ENCODE measurements at places on chromosomes 1 and 21. TPM values are rescaled to one million over a fixed set of nuclear protein-coding genes. Genes with fewer than 3 reads are reported as not detected.

Gene CD1E
- total RNA-seq: 3.5 TPM

Gene FOXJ3
- 45.5 TPM for total RNA-seq

Gene TNFRSF8
- total RNA-seq: 0.94 TPM

Gene FMN2
- total RNA-seq: 0.06 TPM

GRCh38 chr1:104056786-104057185 is 307.1 kb downstream of the AMY1C start:
- no peaks in the 10 kb centered on the region for H3K4me1 ChIP-seq
- H3K27me3 ChIP-seq: no peaks in the 10 kb centered on the region
- H3K4me3 ChIP-seq: no peak overlapping the region
- H3K36me3 ChIP-seq: no peaks in the 10 kb centered on the region
- no peak overlapping the region for H3K27ac ChIP-seq

DNA sequence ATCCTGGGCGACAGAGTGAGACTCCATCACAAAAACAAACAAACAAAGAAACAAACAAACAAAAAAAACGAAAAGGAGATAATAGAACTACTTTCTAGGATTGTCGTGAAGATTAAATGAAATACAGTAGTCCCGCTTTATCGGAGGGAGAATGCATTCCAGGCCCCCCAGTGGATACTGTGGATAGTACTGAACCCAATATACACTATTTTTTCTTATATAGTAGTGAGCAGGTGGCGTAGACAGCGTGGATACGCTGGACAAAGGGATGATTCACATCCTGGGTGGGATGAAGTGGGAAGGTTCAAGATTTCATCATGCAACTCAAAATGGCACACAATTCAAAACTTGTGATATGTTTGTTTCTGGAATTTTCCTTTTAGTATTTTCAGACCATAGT is 8.0 kb downstream of the SLC35F3 start:
- no peak overlapping the region for H3K27ac ChIP-seq
- no peaks in the 10 kb centered on the region for H3K4me1 ChIP-seq
- no peak for DNase-seq
- H3K27me3 ChIP-seq: no peaks in the 10 kb centered on the region
- no peaks in the 10 kb centered on the region for H3K36me3 ChIP-seq

- H3K4me1 ChIP-seq: peaks cover 4% of the 10 kb centered on the region
- H3K27me3 ChIP-seq: no peaks in the 10 kb centered on the region
- no peak overlapping the region for H3K27ac ChIP-seq
- no peaks in the 10 kb centered on the region for H3K36me3 ChIP-seq
- no peak for DNase-seq
These were observed 29.5 kb downstream of the EGLN1 start for GRCh38 chr1:231392389-231393131.

- DNase-seq: no peak
- no peaks in the 10 kb centered on the region for H3K36me3 ChIP-seq
- H3K27ac ChIP-seq: no peak overlapping the region
- no peak overlapping the region for H3K4me3 ChIP-seq
- H3K27me3 ChIP-seq: no peaks in the 10 kb centered on the region
These were observed 2.1 kb downstream of the CDC7 start for GRCh38 chr1:91502672-91503184.

GRCh38 chr1:171833091-171833825 is 8.0 kb upstream of the DNM3 start:
- no peak overlapping the region for H3K4me3 ChIP-seq

DNA sequence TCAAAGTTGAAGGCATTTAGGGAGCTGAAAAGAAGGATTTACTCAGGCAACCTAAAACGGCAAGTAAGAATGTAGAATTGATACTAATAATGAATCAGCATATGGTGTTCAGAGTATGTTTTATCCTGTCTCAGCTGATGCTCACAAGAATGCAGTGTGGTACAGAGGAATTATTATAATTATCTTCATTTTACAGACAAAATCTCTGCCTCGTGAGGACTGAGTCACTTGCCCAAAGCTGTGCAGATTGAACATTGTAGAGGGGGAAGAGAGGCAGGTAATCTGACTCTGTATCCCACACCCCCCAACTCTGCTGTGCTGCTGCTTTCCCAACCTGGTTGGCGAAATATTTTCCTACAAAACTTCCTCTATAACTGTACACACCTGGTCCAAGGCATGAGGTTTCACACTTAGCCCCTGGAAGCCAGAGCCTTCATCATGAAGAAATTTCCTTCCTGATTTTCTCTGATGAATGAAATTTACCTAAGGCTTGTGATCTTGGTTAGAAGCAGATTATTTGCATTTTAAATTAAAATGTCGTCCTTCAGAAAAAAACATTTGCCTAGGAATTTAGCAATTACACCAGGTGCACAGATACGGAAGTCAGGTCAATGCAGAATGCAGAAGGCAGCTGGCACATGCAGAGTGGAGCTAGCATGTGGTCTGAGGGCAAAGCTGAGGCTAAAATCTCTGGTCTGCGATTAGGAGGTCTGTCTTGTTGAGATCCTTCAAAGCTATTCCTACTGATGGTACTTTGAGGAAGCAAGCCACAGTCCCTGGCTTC is 52.8 kb downstream of the DPT start:
- H3K4me1 ChIP-seq: no peaks in the 10 kb centered on the region
- H3K4me3 ChIP-seq: no peak overlapping the region
- DNase-seq: no peak

DNA sequence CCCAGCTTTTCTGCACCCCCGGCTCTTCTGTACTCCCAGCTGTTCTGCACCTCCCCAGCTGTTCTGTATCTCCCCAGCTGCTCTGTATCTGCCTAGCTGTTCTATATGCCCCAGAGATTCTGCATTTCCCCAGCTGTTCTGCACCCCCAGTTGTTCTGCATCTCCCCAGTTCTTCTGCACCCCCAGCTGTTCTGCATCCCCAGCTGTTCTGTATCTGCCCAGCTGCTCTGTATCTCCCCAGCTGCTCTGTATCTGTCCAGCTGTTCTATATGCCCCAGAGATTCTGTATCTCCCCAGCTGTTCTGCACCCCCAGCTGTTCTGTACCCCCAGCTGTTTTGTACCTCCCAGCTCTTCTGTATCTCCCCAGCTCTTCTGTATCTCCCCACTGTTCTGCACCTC is 41.1 kb downstream of the UMODL1 start:
- H3K27ac ChIP-seq: no peak overlapping the region
- no peaks in the 10 kb centered on the region for H3K27me3 ChIP-seq
- no peaks in the 10 kb centered on the region for H3K36me3 ChIP-seq
- H3K4me3 ChIP-seq: no peak overlapping the region
- no peaks in the 10 kb centered on the region for H3K4me1 ChIP-seq

DNA sequence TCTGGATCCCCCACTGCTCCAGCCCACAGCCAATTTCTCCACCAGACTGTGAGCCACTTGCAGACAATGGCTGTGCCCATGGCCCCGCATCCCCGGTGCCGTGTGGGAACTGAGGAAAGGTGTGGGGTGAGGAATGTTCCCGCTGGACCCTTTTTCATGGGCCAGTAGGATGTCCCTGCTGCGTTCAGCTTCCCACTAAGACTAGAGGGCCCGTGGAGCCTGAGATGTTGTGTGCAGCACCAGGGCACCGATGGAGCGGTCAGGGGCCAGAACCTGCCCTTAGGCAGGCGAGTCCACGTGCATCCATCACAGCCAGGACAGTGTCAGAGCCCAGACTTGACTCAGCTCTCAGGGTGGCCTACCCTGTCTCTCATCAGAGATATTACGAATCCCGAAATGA is 105.7 kb upstream of the COL6A1 start:
- H3K27me3 ChIP-seq: peaks cover 3% of the 10 kb centered on the region
- DNase-seq: no peak
- H3K27ac ChIP-seq: no peak overlapping the region
- no peaks in the 10 kb centered on the region for H3K36me3 ChIP-seq

GRCh38 chr1:231116738-231117137 is 45.1 kb upstream of the TRIM67 start:
- no peak overlapping the region for H3K4me3 ChIP-seq
- H3K4me1 ChIP-seq: no peaks in the 10 kb centered on the region
- H3K36me3 ChIP-seq: no peaks in the 10 kb centered on the region
- no peak overlapping the region for H3K27ac ChIP-seq

DNA sequence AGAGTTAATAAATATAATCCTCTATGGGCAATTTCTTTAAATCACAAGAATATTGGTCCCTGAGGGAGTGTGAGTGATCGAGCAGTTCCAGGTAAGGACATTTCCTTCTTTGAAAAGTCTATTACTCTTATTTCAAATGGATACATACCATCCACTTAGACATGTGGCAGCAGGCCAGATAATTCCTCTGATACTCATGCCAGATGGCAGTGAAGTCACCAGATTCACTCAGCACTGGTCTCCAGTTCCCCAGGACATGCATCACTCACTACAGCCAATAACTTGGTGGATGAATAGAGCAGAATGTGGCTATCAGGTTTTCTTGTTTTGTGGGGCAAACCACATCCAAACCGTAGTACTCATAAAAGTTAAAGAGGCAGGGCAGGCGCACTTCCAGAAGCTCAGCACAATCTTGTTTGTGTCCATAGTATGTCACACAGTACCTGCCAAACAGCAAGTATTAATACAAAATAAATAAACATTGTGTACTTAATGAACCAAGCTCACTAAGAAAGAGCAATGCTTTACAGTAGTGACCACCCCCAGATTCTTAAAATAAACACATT is 74.2 kb upstream of the CD53 start:
- H3K36me3 ChIP-seq: no peaks in the 10 kb centered on the region
- H3K4me3 ChIP-seq: no peak overlapping the region
- DNase-seq: no peak

GRCh38 chr21:45865106-45865835 is 116.3 kb upstream of the COL6A1 start:
- H3K4me1 ChIP-seq: no peaks in the 10 kb centered on the region
- DNase-seq: peak; percentile 22
- H3K27ac ChIP-seq: no peak overlapping the region
- no peaks in the 10 kb centered on the region for H3K27me3 ChIP-seq
- no peak overlapping the region for H3K4me3 ChIP-seq

DNA sequence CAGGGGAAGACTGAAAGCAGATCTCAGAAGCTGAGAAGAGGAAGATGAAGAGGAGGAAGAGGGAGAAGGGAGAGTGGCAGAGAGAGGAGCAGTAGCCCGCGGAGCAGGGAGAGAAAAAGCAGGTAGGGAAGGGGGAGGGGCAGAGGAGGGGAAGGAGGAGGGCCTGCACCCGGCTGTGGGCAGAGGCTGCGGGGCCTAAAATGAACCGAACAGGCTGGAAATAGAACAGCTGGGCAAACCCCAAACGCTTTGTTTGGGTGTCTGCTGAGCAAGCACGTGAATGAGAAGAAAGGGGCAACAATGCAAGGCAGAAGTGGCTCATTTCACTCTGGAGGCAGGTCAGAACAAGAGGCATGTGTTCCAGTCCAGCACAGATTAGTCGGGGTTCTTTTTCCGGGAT is 33.5 kb downstream of the KCNC4 start:
- no peak overlapping the region for H3K27ac ChIP-seq
- no peaks in the 10 kb centered on the region for H3K27me3 ChIP-seq
- no peak overlapping the region for H3K4me3 ChIP-seq
- H3K36me3 ChIP-seq: no peaks in the 10 kb centered on the region
- H3K4me1 ChIP-seq: no peaks in the 10 kb centered on the region

DNA sequence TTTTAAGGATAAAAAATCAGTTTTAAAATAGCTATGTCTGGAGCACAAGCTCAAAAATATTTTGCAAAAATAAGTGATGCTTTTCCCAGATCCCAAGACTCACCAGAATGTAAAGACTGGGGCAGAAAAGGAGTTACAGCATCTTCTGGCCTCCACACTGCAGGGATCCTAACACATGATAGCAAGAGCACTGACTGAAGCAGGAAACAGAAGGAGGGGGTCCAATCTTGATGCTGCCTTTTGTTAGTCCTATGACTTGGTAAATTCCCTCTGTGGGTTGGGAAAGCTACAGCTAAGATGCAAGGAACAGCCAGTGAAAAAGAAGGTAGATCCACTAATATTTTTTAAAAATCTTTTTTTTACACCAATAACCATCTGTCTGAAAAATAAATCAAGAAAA is 54.2 kb upstream of the TNR start:
- H3K4me1 ChIP-seq: no peaks in the 10 kb centered on the region
- no peak for DNase-seq
- no peaks in the 10 kb centered on the region for H3K27me3 ChIP-seq
- no peak overlapping the region for H3K27ac ChIP-seq
- H3K36me3 ChIP-seq: no peaks in the 10 kb centered on the region

DNA sequence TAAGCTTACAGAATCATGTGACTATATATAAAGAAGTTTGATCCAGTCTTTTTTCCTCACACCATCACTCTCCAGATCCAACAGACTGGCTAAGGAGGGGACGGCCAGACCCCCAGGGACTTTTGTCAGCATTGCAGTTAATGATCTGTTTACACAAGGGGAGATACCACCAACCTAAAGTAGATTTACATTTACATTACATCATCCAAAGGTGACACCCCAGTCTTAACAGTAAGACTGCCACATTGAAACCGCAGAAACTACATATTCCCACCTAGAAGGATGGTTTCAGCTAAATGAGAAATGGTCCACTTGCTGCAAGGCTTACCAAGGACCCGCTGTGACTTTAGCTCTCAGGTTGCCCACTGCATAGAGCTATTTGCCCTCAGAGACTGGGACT is 3.4 kb downstream of the RCAN1 start:
- no peak overlapping the region for H3K27ac ChIP-seq
- H3K4me3 ChIP-seq: no peak overlapping the region
- H3K36me3 ChIP-seq: no peaks in the 10 kb centered on the region
- no peak for DNase-seq
- peaks cover 6% of the 10 kb centered on the region for H3K4me1 ChIP-seq
- H3K27me3 ChIP-seq: no peaks in the 10 kb centered on the region

- H3K27ac ChIP-seq: no peak overlapping the region
- H3K4me3 ChIP-seq: no peak overlapping the region
- H3K4me1 ChIP-seq: no peaks in the 10 kb centered on the region
- peaks cover 29% of the 10 kb centered on the region for H3K36me3 ChIP-seq
These were observed 26.1 kb upstream of the SDC3 start for GRCh38 chr1:30934613-30935012.

DNA sequence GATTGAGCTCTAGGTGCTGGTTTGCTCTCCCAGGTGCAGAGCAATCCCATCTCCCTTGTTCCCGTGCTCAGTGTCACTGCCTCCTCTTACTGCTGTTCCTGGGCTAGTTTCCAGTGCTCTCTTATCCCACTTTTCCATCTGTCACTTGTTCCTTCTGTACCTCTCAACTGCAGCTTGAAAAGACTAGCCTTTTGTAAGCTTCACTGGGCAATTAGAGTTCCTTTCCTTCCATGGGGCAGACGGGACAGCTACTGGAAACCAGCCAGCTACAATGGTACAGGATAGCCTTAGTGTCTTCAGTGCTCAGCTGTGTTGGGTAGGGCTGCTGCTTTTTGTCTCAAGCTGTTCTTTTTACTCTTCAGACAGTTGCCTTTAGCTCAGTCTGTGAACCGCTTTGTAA is 31.6 kb downstream of the AGT start:
- no peaks in the 10 kb centered on the region for H3K27me3 ChIP-seq
- DNase-seq: no peak
- no peak overlapping the region for H3K4me3 ChIP-seq
- no peaks in the 10 kb centered on the region for H3K4me1 ChIP-seq
- peaks cover 8% of the 10 kb centered on the region for H3K36me3 ChIP-seq

Data from kidney (tissue), 22 donors.